H4 (cell line): ENCODE measurements at places on chromosomes 6 and 20.

GRCh38 chr20:58612121-58612691 lies 38.9 kb upstream of the STX16 start:
- no peak for DNase-seq

- no peak for DNase-seq
These were observed 22.4 kb downstream of the KCNQ2 start for GRCh38 chr20:63449796-63450730.

- no peak for DNase-seq
These were observed 37.3 kb downstream of the BLTP3A start for GRCh38 chr6:34829137-34829536.

- DNase-seq: no peak
These were observed 8.8 kb downstream of the RSPH3 start for GRCh38 chr6:158991017-158991723.

DNA sequence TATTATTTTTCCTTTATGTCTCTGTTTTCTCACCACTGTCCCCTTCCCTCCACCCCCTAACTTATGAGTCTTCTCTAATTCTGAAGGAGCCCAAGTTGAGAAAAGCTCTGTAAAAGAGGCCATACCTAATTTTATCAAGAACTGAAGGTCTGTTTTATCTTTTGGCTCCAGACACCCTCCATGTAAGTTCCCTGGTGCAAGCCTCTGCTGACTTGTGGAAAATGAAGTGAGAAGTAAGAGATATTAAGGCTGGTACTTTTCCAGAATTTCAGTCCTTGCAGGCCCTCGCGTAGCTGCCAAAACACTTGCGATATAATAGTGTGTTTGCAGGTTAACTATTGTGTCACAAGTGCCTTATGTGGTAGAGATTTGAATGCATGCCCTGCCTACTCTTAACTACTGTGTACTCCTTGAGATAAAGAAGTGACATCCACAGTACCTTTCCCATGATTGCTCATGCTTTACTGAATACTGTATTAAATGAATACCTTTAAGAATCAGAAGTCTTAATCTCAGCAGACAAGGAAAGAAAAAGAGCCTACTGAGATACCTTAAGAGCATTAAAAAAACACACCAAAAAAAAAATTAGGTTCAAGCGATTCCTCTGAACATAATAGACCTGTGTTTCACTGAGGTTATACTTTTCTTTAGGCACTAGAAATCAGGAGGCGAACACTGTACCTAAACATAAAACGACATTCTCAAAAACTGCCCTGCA lies 143.6 kb upstream of the ZNF184 start:
- no peak for DNase-seq

DNA sequence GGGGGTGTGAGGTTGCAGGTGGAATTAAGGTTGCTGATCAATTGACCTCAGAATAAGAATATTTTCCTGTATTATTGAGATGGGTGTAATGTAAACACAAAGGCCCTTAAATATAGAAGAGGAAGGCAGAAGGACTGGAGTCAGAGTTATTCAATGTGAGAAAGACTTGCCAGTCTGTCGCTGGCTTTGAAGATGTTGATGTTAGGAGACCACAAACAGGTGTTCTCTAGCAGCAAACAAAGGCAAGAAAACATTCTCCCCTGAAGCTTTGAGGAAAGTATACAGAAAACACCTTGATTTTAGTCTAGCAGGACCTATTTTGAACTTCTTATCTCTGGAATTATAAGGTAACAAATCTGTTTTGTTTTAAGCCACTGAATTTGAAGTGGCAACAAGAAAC lies 138.9 kb upstream of the PTPRK start:
- DNase-seq: no peak
